IMR-90 (cell line): ENCODE measurements at places on chromosomes 5 and 9. TPM values are rescaled to one million over a fixed set of nuclear protein-coding genes. Genes with fewer than 3 reads are reported as not detected.

The ZNF354C gene
- 5.6 and 7.2 TPM in 2 replicates for total RNA-seq

The OTULINL gene
- 0.18 and 0.28 TPM in 2 replicates for total RNA-seq

The IL9 gene
- not detected in 2 replicates for total RNA-seq

The MEF2C gene
- total RNA-seq: 6.8 and 9.4 TPM in 2 replicates

The PKD2L2 gene
- not detected in 2 replicates for total RNA-seq

The OR1J4 gene
- not detected in 2 replicates for total RNA-seq

The LPAR1 gene
- total RNA-seq: 260 and 315 TPM in 2 replicates

GRCh38 chr9:108274971-108275370, 580.8 kb downstream of the ACTL7B start:
- no peak for DNase-seq

GRCh38 chr5:75951716-75952115, 131.5 kb upstream of the SV2C start:
- no peak for DNase-seq

DNA sequence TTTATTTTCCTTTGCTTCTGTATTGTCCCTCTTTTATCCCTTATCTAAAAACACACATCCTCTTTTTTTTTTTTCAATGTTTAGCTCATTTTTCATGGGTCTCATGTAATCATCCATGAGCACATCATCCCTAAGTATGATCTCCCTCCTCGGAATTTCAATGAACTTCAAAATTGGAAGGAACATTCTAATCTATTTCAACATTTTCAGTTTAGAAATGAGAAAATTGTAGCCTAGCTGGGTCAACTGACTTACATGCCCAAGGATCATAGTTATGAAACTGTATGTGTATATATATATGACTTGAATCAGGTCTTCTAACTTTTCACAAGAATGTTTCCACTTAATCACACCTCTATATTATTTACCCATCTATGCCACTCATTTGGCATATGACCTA, 77.7 kb downstream of the TUSC1 start:
- DNase-seq: no peak

GRCh38 chr5:117425163-117425562, 850.5 kb upstream of the SEMA6A start:
- DNase-seq: no peak

GRCh38 chr5:67896311-67896929, 319.1 kb upstream of the PIK3R1 start:
- no peak for DNase-seq

DNA sequence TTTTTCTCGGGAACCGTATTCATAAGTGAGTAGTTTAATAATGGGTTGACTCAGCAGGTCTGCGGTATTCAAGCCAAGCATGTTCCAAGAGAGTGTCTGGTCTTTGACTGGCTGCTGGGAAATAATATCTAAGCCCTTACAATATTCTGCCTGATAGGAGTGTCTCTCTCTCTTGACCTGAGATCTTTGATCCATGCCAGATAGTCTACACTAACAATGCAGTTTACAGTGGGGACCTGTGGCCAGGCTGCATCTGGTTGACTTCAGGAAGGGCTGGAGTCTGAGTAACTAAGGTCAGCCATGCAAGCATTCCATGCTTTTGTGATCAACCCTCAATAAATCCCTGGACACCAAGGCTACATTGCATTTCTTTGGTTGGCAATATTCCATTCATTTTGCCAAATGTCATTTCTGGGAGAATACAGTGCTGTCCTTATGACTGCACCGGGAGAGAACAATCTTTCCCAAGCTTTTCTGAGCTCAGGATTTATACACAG, 195.5 kb downstream of the SEMA5A start:
- DNase-seq: peak; percentile 25

DNA sequence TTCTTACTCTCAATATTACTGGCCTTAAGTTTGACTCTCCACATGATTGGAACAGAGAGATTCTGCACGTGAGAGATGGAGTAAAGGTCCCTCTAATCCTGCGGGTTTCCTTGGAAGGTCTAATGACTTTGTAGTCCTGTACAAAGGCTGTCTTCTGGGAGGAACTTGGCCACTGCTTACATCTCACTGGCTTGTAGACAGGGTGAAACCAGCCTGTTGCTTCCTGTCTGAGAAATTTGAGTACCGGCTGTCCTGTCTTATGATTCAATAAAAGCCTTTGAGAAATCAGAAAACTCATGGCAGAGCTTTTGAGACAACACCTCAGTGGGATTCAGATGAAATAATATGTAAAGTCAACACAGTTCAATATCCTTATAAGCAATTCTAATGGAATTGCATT, 43.0 kb downstream of the IL31RA start:
- DNase-seq: no peak

DNA sequence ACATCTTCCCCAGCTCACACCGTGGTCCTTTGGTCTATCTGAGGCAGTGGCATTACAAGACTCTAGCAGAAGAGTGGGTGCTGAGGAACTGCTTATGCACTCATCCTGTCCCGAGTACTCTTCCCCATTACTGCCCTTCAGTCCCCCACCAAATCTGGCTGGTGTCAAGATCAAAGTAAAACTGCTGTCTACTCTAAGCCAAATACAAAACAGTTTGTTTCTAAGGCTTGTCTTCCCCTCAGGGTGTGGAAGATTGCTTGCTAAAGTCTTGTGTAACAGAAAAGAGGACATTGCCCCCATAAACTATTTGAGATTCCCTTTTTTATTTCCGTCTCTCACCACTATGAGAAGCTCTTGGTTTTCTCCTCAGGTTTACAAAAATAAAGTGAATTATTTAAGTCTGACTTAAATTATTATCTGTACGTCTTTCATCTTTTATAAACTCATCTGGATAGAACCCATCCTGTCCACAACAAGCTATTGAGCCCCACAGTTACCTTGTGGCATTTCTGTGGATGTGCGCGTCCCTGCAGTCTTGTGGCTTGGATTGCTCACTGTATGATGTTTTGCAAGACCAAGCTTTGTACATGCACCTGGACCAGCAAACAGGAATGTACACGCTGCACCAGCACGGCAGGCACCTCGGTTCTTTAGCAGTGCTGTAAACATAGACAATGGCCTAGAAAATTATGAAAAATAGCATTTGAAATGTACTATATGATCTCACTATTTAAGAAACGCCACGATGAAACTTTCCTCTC, 61.0 kb downstream of the CYSTM1 start:
- no peak for DNase-seq

- no peak for DNase-seq
These were observed 127.5 kb upstream of the PLCXD3 start for GRCh38 chr5:41637869-41638268.

- DNase-seq: peak; percentile 54
These were observed 194 bp upstream of the RXFP3 start for GRCh38 chr5:33936004-33936380.

DNA sequence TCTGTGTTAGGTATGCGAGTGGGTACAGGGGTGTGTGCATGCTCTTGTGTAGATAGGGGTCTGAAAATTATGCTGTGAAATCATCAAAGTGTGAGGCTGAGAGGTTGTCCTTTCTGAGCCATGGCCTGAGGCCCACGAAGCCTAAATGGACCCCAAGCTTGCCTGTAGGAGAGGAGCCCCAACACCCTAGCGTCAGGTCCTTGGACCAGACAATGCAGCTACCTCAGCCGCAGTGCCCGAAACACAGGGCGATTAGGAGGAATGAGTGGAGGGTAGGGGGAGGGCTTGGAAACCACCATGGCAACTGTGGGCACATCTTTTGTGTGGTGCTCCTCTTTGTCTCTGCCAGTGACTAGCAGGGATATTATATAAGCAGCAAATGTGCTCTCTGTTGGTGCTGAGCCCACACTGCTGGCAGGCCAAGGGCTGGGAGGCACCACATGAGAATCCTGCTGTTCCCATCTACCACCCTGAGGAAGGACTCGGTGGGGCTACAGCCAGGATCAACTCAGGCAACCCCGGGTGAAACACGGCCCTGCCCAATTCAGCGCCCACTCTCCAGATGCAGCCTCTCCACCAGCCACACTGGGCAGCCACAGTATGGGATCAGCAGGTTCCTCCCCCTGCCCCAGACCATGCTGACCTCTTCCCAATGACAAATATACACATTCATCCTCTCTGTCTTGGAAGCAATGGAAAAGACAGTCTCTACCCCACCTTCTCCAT, 84.6 kb upstream of the FSTL4 start:
- no peak for DNase-seq

- no peak for DNase-seq
These were observed 5.9 kb upstream of the LIX1 start for GRCh38 chr5:97148288-97148687.

GRCh38 chr5:105259581-105260217, 1697.1 kb upstream of the NUDT12 start:
- DNase-seq: no peak
